Stimulated activated CD4-positive, alpha-beta T cell treated with anti-CD3 and anti-CD28 coated beads, Interleukin-2, amount 100 ng/mL, for 24 hours (primary cell): ENCODE measurements at places on chromosomes 5 and 9.

DNA sequence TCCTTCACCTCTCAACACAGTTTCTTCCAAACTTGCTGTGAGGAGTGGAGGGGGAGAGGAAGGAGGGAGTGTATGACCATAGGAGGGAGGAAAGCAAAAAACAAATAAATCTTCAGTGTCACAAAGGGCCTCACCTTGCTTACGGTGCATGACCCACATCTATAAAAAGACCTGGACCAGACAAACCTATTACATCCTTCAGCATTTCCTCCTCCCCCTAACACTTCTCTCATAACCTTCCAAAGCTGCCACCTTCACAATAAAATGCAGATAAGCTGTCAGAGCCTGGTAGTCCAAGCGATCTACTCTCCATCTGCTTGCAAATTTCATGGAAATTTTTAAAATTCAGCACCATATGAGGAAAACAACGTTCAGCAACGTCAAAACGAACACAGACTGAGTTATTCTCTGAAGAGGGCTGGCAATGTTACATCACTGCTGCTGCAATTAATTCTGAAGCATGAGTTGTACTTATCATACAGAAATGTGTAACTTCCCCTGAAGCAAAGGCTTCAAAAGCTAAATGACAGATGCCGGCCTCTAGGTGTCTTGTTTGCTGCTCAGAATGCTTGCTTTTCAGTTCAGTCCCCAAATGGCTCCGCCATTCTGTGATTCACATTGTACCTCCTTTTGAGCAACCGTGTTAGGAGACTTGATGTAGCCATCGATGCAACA, 62.9 kb downstream of the EFNA5 start:
- no peak for DNase-seq

- no peak for DNase-seq
Observed at GRCh38 chr5:76500633-76501393, 97.7 kb downstream of the IQGAP2 start.

GRCh38 chr5:159549046-159549445, 218.8 kb upstream of the IL12B start:
- no peak for DNase-seq

GRCh38 chr5:159274676-159275075, 11.6 kb downstream of the UBLCP1 start:
- DNase-seq = no peak

GRCh38 chr5:2135833-2136232, 253.1 kb upstream of the IRX4 start:
- DNase-seq = no peak
